Globus pallidus (tissue), 1 donor: ENCODE measurements at places on chromosomes 7 and 10.

- DNase-seq, result peak; percentile 68
Measured at GRCh38 chr10:21524526-21525366, 736 bp downstream of the SKIDA1 start.

DNA sequence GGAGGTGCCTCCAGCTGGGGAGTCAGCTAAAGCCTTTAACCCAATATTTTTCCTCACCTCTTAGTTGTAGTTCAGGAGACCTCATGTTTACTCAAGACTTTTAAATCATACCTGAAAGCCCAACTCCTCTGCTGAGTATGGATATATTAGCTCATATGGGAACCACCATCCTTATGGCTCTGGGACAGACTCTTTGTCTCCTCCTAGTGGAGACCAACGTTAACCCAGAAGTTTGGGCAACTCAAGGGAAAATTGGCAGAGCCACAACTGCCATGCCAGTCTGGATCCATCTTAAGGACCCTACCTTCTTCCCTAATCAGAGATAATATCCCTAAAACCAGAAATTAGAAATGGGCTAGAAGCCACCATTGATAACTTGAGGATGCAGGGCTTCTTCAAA lies 80.8 kb downstream of the TMEM106B start:
- DNase-seq, result no peak

- DNase-seq, result no peak
Measured at GRCh38 chr10:93620925-93621324, 8.6 kb downstream of the PDE6C start.

GRCh38 chr10:66180581-66181318 lies 745.1 kb upstream of the LRRTM3 start:
- peak; percentile 77 for DNase-seq

GRCh38 chr10:107831772-107832171 lies 667.3 kb upstream of the SORCS1 start:
- no peak for DNase-seq

GRCh38 chr10:68756766-68757165 lies 35.7 kb downstream of the CCAR1 start:
- DNase-seq, result no peak

DNA sequence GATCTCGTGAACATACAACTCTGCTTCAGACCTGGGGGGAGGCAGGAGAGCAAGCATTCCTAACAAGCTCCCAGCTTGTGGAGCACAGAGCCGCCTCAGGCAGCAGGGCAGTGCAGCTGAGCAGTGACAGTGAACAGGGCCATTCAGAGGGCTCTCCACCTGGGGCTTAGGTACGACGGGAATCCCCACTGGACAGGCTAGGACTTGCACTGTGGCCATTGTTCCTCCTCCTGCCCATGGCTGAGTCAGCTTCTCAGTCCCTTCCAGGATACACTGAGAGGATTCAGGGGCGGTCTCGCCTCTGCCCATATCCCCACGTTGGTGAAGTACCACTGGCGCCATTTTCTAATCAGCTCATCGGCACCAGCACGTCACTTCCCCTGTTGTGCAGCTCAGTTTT lies 71.1 kb downstream of the FIGNL1 start:
- DNase-seq, result no peak

- DNase-seq, result no peak
Measured at GRCh38 chr10:72509941-72510340, 115.9 kb downstream of the MICU1 start.

DNA sequence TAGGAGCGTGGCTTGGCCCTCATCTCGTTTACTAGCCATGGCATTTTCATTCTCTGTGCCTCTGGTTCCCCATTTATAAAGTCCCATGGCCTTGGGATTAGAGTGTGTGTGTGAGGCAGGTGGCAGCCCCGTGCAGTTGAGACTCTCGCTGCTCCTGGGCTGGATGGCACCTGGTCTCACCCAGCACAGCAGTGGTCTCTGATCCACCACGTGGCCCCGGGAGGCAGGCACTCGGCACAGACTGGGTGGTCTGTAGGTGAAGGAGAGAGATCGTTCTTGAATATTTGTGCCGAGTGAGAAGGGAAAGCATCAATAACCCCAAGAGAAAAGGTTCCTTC lies 50.4 kb downstream of the CALML3 start:
- no peak for DNase-seq

GRCh38 chr7:44724276-44724675 lies 24.4 kb upstream of the ZMIZ2 start:
- no peak for DNase-seq

GRCh38 chr7:46290374-46291049 lies 369.4 kb upstream of the IGFBP3 start:
- DNase-seq, result no peak

- no peak for DNase-seq
Measured at GRCh38 chr7:151254316-151254715, 5.8 kb upstream of the SMARCD3 start.

DNA sequence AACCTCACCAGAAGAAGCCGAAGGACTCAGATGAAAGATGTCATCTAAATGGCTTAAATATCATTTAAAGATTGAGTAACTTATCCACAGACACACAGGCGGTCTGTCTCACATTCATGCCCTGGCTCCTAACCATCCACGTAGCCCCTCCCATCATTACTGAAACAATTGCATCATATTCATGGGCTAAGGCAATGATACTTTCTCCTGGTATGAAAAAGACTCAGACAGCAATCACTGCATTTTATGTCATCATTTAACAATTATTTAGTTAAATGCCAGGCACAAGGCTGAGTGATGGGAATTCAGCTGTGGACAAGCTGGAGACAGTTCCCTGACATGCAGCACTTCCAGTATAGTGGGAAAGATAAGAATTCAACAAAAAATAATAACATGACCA lies 11.2 kb upstream of the TECTB start:
- DNase-seq, result no peak

DNA sequence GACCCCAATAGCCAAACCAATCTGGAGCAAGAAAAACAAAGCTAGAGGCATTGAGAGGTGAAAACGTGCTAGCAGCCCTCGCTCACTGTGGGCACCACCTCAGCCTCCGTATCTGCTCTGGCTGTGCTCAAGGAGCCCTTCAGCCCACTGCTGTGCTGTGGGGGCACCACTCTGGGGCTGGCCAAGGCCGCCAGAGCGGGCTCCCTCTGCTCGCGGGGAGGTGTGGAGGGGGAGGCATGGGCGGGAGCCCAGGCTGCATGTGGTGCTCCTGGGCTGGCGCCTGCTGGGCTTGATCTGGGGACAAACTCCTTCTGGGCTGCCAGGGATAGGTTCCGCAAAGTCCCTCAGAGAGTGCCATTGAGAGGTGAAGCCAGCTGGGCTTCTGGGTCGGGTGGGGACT lies 1002.0 kb downstream of the GATA3 start:
- DNase-seq, result no peak

DNA sequence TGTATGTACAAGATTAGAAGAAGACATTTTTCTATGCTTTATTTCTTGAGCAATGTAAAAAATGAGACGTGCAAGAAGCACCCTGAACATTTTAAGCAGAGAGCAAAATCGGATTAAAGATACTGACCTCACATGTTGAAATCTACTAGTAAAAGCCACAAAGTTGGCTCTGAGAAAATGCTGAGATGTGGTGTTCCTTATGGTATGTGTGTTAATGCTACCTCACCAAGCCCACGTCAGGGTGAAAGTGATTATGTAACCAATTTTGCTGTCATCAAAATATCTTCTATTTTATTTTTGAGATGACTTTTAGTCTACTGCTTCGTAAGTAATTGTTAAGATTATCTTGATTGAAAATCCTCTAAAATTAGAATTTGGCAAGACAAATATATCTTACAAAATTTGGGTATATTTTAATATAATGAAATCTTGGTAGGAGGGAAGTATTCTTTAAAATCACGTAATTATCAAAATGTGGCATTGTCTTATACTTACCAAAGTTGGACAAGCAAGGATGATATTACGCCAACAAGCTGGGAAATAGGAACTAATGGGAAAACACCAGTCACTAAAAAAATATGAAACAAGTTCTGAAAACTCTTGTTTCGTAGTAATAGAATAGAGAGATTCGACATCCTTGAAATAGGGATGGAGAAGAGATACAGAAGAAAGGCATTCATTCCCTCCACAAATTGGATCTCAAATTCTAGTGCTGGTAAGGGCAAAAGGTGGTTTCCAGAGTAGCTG lies 5.8 kb downstream of the ADO start:
- DNase-seq, result no peak

- no peak for DNase-seq
Measured at GRCh38 chr10:822661-823367, 108.7 kb downstream of the LARP4B start.

DNA sequence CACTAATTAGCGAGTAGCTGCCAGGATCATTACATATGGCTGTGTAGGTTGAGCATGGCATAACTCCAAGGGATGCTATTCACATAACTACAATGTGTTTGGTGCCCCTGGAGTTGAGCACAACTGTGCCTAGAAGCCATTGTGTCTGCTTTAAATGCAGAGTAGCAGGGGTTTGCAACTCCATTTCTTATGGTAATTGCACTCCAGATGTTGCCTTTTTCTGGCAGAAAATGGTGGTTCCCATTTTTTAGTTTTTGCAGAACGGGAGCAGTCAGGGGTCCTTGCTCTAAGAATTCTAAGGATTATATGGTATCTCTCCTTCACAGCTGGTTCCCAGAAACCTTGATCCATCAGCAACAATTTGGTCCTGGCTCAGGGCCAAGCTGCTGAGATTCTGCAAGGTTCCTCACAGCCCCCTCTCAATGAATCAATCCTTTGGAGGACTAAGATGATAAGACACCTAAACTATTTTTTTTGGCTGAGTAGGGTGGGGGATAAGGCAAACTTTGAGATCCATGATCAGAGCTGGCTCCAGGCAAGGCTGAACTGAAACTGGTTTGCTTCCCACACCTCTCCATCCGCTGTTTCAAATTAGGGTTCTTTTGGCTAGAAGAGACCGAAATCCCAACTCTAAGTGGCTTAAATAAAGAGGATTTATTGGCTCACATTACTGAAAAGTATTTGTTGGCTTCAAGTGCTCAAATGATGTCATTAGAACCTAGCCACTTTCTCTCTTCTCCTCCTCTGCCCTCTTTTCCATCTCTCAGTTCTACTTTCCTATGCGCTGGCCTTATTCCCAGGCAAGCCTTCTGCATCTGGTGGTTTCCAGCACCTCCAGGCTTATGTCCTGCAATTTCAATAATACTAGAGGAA lies 97.5 kb upstream of the CCDC6 start:
- no peak for DNase-seq

GRCh38 chr10:123035467-123036086 lies 26.8 kb downstream of the ACADSB start:
- DNase-seq, result no peak

DNA sequence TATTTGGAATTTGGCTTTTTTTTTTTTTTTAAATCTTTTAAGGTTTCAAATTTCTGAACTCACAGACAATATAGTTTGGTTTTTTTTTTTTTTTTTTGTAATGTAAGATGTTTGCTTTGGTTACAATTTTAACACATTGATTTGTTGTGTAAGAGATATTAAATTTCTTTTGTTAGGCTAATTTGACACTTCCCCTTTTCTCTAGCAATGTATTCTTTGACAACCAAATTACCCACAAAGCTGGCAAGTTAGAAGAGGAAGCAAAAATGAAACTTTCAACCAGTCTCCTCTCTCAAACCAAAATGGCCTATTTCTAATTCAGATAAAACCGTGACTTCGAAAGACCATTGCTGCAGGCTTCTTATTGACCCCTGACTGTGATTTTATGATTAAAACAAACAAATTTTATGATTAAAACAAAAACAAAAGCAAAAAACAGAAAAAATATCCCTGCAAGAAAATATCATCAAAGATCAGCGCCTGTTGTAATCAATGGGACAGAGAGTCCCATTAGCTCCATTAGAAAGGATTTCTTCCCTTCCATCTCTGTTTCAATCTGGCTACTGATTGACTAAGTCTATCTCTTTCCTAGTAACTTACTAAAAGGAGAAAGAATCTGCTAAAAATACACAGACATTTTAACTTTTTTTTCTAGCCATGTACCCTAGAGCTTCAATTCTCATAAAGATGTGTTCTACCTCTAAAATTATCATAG lies 489.2 kb downstream of the MDFIC start:
- peak; percentile 20 for DNase-seq

DNA sequence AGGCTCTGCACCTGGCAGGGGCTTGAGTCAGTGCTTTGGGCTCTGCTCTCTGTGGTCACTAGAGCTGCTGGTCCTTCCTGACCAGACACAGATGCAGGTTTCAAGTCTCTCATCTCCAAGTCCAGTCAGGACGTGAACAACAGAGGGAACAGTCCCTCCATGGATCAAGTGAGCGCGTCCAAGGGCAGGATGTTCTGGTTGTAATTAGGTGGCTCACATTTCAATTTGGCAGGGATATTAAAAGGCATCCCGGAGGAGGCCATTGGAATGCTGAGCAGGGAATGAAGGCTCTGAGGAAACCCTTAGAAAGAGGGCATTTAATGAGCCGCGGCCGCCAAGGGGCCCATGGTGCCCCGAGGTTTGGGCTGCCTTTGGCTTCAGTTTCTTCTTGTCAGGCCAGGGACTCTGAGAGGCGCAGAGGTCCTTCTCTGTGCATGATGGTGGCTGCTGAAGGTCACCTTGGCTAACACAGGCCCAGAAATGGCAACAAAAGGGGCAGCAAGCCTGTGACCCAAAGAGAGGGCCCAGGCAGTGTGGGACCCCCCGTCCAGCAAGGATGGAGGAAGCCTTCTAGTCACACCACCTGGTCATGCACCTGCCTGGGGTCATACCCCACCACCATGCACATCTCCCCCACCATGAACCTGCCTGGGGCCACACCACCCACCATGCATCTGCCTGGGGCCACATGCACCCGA lies 30.7 kb upstream of the INPP5A start:
- no peak for DNase-seq

DNA sequence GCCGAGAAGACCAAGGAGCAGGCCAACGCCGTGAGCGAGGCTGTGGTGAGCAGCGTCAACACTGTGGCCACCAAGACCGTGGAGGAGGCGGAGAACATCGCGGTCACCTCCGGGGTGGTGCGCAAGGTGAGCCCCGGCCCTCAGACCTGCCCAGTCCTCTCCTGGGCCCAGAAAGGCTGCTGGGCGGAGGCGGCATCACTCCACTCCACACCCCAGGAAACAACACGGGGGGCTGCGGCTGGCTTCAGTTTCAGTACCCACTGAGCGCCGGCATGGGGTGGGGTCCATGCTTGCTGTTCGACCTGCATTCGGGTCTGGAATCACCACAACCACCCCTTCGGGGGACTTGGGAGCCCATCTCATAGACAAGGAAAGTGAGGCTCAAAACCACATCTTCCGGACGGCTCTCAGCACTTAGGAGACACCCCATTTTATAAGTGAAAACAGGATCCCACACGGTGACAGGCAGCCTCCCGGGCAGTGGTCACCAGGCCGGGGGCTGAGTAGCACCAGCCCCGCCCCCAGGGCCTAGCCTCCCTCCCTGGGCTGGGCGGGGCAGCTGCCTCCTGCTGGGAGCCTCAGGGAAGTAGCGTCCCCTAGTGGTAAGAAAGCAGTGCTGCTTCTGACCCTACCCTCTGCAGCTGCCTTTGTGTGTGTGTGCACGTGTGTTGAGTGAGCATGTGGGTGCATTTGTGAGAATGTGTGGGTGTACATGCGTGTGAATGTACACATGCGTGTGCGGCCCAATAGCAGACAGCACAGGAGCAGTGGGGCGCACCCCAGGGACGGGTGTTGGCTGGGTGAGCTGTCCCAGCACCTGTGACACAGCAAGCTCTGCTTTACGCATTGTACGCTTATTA lies 1.8 kb downstream of the SNCG start:
- DNase-seq, result no peak

- DNase-seq, result no peak
Measured at GRCh38 chr10:3873728-3874461, 88.9 kb upstream of the KLF6 start.
